ENCODE measurements at places on chromosomes 5 and 9.
A peak's percentile ranks its signal among the peaks of the same experiment; 100 is the strongest.

GRCh38 chr9:137272241-137273094, 5.1 kb upstream of the TOR4A start:
- no peak for DNase-seq

DNA sequence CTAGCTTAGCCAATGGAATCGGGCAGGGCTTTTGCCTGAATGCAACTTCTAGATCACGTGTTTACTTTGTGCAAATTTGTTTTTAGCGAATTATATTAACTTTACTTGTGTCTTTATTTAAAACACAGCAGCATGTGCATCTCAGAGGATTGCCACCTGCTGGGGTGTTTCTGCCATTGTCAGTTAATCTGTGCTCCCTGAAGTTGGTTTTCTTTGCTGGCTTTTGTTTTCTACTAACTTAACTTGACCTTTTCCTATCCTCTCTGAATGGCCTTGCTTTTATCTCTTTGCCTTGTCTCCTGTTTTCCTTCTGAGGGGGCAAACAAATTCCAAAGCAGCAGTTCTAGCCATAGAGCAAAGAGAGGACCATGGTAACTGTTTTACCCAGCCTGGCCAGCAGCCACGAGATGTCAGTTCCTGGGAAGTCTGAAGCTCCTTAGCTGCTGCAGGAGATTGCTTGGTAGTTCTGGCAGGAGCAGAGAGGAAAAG, 67.6 kb downstream of the ARHGEF28 start:
- peak; percentile 35 for DNase-seq

- peak; percentile 39 for DNase-seq
Measured at GRCh38 chr5:40914835-40915234, 5.5 kb downstream of the C7 start.

- DNase-seq, result no peak
Measured at GRCh38 chr9:121574774-121575519, 75.3 kb upstream of the GGTA1 start.

- peak; percentile 95 for DNase-seq
Measured at GRCh38 chr9:75914883-75915452, 24.5 kb downstream of the PCSK5 start.

GRCh38 chr5:131622633-131623032, 12.4 kb downstream of the RAPGEF6 start:
- peak; percentile 40 for DNase-seq

- DNase-seq, result no peak
Measured at GRCh38 chr9:80792726-80793125, 896.6 kb downstream of the TLE1 start.

GRCh38 chr5:31941151-31941755, 232.9 kb downstream of the GOLPH3 start:
- no peak for DNase-seq

DNA sequence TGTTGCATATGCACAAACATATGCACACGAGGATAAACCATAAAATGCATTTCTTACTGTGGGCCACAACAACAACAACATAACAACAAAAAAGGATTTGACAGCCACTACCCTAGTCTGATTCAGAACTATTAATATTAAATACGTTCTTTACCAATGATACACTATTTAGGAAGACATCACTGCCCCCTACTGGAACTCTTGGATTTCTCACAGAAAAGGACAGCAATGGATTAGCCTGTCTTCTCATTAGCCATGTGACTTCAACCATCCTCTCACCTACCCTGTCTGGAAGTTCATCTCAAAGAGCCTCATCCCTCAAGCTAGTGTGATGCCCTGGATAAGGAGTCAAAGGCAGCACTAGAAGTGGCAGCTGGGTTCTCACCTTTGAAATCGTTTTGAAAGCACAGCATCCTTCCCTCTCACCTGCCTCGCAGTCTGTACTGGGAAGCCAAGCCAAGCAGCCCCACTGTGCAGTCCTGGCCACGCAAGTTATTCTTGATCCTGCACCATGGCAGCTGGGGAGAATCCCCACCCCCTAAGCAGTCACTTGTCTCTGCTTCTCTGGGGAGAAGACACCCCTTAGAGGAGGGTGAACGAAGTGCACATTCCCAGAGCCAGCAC, 64.6 kb downstream of the SH3TC2 start:
- peak; percentile 81 for DNase-seq

DNA sequence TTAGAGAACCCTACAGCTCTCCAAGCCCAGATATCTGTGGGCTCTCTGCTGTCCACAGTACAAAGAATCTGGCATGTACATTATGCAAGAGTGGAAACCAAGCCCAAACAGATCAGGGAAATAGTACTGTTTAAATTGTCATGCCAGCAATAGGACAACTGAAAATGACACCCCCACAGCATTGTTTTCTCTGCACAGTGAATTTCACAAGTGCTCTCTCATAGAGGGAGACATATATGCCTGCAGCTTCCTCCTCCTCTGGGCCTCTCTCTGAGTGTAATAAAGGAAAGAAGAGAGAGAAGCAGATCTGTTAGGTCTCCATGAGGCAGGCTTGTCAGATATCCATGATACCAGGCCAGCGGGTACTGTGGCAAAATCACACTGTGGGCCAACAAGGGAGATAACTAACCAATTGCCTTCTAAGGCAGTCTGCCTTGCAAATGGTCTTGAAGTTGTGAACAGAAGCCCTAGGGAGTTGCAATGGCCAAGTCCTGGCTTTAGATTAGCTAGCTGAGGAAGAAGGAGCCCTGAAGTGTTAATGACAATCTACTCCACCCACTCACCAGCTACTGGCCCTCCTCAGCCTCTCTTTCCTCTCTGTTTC, 54.4 kb upstream of the JMY start:
- DNase-seq, result no peak

- peak; percentile 93 for DNase-seq
Measured at GRCh38 chr5:153480401-153480800, 10.1 kb upstream of the GRIA1 start.

DNA sequence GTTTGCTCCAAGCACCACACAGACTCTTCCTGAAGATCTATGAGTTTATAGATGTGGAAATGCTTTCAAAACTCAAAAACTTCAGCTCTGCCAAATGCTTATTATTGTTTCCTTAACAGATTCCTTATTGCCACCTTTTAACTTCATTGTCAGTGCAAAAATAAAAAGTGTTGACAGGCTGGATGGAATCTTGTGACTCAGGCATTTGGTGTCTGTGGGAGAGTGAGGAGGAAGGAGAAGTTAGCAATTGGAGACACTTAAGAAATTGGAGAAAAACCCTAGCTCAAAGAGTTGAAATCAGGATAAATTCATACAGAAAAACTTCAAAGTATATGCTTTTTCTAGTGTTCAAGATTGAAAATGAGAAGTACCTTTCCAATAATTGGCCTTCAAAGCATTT, 140.6 kb upstream of the PUM3 start:
- no peak for DNase-seq

- DNase-seq, result peak; percentile 63
Measured at GRCh38 chr5:145072889-145073288, 762.3 kb downstream of the PRELID2 start.

DNA sequence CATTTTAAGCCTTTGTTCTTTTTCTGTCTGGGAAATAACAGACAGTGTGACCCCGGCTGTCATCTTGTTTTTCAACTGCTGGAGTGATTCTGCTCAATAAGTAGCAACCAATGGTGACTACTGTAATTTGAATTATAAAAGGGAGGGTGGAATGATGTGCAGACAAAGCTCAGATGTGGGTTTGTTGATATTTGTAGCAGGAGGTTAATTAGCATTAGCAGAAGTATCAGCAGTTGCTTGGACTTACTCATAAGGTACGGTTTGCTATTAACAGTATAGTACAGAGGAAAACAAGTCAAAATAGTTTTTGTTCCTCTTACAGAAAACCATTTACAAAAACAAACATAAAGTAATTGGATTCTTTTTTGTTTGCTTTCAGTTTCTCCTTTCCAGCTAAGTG, 140.4 kb downstream of the TUSC1 start:
- DNase-seq, result no peak

DNA sequence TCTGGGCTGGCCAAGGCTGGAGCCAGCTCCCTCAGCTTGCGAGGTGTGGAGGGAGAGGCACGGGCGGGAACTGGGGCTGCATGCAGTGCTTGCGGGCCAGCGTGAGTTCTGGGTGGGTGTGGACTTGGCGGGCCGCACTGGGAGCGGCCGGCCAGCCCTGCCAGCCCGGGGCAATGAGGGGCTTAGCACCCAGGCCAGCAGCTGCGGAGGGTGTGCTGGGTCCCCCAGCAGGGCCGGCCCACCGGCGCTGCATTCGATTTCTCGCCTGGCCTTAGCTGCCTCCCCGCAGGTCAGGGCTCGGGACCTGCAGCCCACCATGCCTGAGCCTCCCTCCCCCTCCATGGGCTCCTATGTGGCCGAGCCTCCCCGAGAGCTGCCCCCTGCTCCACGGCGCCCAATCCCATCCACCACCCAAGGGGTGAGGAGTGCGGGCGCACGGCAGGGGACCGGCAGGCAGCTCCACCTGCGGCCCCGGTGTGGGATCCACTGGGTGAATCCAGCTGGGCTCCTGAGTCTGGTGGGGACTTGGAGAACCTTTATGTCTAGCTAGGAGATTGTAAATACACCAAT, 302.6 kb upstream of the ADAMTS16 start:
- no peak for DNase-seq

- no peak for DNase-seq
Measured at GRCh38 chr5:95102080-95102479, 182.8 kb downstream of the MCTP1 start.

DNA sequence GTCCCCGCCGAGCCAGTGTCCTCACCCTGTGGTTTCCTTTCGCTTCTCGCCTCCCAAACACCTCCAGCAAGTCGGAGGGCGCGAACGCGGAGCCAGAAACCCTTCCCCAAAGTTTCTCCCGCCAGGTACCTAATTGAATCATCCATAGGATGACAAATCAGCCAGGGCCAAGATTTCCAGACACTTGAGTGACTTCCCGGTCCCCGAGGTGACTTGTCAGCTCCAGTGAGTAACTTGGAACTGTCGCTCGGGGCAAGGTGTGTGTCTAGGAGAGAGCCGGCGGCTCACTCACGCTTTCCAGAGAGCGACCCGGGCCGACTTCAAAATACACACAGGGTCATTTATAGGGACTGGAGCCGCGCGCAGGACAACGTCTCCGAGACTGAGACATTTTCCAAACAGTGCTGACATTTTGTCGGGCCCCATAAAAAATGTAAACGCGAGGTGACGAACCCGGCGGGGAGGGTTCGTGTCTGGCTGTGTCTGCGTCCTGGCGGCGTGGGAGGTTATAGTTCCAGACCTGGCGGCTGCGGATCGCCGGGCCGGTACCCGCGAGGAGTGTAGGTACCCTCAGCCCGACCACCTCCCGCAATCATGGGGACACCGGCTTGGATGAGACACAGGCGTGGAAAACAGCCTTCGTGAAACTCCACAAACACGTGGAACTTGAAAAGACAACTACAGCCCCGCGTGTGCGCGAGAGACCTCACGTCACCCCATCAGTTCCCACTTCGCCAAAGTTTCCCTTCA, 1.4 kb downstream of the GLIS3 start:
- peak; percentile 87 for DNase-seq

DNA sequence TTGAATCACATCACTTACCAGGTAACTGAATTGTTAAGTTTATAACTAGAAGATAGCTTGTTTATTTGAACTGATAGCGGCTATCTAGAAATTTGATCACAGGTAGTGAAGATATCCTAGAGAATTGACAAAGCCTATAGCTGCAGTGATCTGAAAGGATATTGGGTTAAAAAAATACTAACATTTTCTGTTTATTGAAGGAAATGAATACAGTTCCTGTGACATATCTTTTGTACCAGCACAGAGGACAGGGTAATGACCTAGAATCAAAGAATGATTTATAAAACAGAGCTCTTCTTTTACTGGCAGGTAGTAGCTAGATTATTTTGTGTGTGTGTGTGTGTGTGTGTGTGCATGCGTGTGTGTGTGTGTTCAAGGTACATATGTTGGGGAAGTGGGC, 94.8 kb downstream of the RAB3C start:
- DNase-seq, result no peak

DNA sequence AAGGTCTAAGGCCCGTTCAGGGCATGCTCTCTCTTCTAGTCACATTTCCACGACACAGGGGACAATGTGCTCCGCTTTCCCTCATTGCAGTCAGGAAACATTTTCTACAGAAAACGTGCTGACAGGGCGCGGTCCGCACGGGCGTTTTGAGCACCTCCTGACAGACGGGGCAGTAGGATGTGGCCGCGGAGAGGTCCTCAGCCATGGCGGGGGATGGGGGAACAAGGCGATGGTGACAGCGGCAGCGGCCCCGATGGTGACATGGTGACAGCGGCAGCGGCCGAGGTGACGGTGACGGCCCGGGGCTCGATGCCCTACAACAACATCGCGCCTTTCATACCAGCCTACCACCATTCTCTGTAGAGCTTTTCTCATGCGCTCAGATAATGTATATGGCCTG, 4.1 kb downstream of the PLPP1 start:
- DNase-seq, result no peak

GRCh38 chr5:89901346-89901745, 508.2 kb downstream of the CETN3 start:
- DNase-seq, result no peak

- no peak for DNase-seq
Measured at GRCh38 chr5:155402927-155403640, 389.5 kb downstream of the KIF4B start.

DNA sequence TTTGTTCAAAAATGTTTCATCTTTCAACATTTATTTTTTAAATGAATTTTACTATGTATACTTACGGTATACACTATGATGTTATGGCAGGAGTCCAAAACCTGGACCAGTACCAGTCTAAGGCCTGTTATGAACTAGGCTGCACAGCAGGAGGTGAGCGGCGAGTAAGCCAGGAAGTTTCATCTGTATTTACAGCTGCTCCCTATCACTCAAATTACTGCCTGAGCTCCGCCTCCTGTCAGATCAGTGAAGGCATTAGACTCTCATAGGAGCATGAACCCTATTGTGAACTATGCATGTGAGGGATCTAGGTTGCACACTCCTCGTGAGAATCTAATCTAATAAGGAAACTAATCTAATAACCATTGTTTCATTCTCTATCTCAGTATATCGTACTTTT, 715.5 kb upstream of the PTPRD start:
- DNase-seq, result no peak

DNA sequence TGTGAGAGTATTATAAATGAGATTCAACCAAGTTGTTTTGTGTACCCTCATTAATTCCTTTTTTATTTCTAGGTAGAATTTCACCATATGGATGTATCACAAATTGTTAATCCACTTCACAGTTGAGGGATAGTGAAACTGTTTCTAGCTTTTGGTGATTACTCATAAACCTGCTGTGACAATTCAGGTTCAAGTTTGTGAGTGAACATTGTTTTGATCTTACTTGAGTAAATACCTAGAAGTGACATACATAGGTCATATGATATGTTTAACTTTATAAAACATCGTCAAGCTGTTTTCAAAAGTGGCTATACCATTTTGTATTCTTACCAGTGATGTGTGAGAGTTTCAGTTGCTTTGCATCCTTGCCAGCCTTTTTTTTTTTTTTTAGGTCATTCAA, 112.9 kb downstream of the CAMK4 start:
- DNase-seq, result no peak

- DNase-seq, result no peak
Measured at GRCh38 chr5:41457094-41457493, 53.3 kb downstream of the PLCXD3 start.

- DNase-seq, result no peak
Measured at GRCh38 chr5:139571966-139572365, 10.8 kb downstream of the UBE2D2 start.

- DNase-seq, result peak; percentile 77
Measured at GRCh38 chr5:172282272-172283019, 1.1 kb downstream of the UBTD2 start.

Measured in kidney tubule cell (primary cell).